NCI-H510A (cell line): ENCODE measurements at places on chromosomes 1 and 21.

GRCh38 chr1:116157096-116157495, 45.9 kb downstream of the MAB21L3 start:
- no peak for DNase-seq

DNA sequence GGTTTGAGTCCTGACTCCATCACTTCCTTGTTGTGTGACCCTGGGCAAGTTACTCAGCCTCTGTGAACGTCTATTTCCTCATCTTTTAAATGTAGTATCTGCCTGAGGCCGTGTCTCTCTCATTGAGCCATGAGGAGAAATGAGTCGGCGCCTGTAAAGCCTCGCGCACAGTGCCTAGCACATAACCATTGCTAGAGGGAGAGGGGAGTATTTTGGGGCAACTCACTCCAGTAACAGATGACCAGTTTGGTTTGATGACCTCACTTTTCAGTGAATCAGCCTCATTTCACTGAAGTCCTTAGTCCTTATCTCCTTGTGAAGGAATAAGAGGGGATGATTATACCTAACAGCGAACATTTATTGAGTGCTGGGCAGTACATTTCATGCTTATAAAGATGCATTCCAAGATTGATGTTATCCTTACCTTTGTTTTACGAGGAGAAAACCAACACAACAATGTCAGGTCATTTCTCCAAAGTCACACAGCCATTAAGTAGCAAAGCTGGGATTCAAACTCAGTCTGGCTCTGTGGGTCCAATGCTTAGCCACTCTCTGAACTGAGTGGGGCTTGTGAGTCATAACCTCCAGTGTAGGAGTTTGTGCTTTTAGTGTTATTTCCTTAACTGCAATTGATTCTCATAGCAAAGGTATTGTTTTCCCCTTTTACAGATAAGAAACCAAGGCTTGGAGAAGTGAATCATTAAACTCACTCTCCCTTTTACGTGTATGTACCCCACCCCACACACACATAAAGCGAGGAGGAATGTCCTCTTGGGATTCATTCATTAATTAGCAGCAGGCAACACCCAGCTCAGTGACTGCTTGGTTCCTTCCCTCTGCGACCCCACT, 25.9 kb downstream of the KCNC4 start:
- no peak for DNase-seq

- no peak for DNase-seq
These were observed 56.2 kb upstream of the RASAL2 start for GRCh38 chr1:178037510-178038253.

GRCh38 chr1:39346872-39347271, 142.4 kb downstream of the MACF1 start:
- DNase-seq = no peak

- DNase-seq = no peak
These were observed 30.8 kb upstream of the FAM78B start for GRCh38 chr1:166197597-166197996.

DNA sequence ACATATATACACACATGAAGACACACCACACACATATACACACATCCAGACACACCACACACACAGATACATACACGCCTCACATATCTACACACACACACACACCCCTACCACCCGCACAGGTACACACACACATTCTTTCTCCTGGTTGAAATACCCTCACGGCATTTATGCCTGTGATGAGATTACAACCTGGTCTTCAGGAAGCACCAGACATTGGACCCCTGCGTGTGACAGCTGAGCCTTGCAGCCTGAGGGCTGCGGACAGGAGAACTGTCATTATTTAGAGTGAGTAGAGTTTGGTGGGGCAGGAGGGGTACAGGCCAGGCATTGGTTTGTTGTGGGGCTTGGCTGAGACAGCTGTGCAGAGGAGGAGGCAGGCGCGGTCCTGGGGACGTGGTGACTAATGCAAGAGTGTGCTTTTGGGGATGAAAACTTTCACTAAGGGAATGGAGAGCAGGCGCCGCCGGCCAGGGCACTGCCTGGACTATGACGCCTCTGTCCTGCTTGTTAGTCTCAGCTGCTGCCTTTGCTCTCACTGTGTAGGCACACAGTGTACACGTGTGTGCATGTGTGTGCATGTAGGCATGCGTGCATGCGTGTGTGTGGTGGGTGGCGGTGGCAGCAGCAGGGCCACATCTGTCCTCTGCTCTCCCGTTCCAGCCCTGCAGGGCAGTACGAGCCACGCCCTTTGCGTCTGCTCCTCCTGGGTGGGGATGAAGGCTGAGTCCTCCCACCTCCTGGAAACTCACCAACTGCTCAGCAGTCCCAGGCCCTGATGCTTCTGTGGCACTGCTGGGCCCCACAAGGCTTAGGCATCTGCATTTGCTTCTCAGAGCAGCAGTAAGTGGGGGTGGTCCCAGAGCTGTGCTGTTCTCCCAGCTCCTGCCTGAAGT, 57.6 kb downstream of the SPSB1 start:
- DNase-seq = no peak
